Body of pancreas (tissue), 4 donors: ENCODE measurements at places on chromosomes 5 and 9.

DNA sequence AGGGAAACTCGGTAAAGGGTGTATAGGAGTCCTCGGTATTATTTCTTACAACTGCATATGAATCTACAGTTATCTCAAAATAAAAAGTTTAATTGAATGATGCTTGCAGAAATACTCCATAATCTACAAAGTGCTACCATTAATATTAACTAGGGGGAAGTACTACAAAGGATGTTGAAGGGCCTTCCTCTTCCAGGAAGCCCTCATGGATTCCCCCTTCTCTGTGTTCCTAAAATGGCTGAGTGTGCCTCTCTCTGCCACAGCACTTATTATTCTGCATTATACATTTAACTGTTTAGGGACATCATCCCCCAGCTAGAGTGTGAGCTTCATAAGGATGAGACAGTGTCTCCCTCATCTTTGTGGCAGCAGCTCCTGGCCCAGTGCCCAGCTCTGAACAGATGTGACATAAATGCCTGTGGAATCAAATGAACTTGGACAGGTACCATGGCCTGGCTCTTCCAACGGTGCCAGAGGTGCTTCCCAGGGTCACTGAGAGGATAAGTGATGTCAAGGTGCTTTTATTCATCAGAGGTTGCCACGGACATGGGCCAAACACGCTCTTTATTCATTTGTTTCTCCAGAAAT, 99.5 kb downstream of the PAX5 start:
- DNase-seq: no peak

DNA sequence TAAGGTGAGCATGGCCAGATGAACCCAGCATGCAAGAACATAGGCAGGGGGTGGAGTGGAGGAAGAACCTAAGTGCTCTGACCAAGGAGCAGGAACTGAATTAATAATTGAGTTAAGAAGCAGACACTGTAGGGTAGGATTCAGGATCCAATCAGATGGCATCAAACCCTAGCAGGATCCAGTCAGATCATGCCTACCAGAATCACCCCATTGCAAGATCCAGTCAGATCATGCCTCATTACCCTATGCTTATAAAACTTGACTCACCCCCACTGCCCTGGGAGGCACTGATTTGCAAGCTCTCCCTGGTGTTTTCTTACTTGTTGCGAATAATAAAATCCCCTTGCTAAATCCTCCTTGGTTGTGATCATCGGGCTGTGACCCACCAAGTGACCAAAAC, 19.7 kb downstream of the TUSC1 start:
- DNase-seq: no peak

- DNase-seq: no peak
These were observed 3.6 kb upstream of the JADE2 start for GRCh38 chr5:134521841-134522240.

GRCh38 chr5:5403741-5404140, 18.7 kb upstream of the ICE1 start:
- DNase-seq: no peak

DNA sequence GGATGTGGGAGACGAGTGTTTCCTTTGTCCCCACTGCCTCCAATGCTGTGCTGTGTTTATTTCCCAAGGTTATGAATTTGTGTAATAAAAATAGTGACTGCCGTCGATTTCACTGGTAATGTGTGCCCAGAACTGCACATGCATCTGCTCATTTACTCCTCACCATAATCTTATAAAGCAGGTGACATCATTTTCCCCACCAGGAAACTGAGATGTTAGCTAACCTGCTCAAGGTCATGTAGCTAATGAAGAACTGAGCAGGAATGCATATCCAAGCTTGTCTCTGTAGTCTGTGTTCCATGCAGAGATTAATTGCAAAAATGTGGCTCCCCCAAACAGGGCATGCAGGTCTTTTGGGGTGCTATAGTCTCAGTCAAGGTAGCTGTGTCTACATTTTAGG, 224.4 kb downstream of the TENT4A start:
- no peak for DNase-seq

DNA sequence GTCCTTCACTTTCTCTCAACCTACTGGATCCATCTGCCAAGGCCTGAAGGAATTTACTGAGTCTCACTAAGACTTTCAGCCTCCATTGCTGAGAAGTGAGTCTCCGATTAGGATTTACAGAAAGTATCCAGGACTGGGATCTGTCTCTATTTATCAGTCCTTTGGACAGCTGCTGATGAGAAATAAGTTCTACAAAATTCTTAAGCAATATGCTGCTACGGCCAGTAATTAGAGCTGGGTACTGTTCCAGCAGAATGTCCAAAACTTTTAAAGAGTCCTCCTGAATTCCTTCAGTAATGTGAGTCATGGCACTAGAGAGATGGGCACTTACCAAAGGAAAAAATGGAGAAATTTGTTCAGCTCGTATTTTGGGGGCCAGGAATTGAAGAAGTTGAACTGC, 5.9 kb downstream of the TEX10 start:
- no peak for DNase-seq

GRCh38 chr5:7849681-7850394, 1.1 kb downstream of the CFAP90 start:
- peak; percentile 21 for DNase-seq
